ENCODE measurements at places on chromosomes 5 and 9. TPM values are rescaled to one million over a fixed set of nuclear protein-coding genes. Genes with fewer than 3 reads are reported as not detected.

The PTAR1 gene
- 42.1 TPM for total RNA-seq

The SLC25A46 gene
- 45.2 TPM for total RNA-seq

The PTPN3 gene
- total RNA-seq = 7.9 TPM

The ABO gene
- total RNA-seq = not detected

The PLPP7 gene
- 1.2 TPM for total RNA-seq

The TXNDC8 gene
- total RNA-seq = not detected

- no peaks in the 10 kb centered on the region for H3K4me1 ChIP-seq
- no peaks in the 10 kb centered on the region for H3K36me3 ChIP-seq
- no peak overlapping the region for H3K4me3 ChIP-seq
- DNase-seq = no peak
- peaks cover 4% of the 10 kb centered on the region for H3K27me3 ChIP-seq
- H3K27ac ChIP-seq = no peak overlapping the region
Measured at GRCh38 chr5:5929291-5930020, 448.9 kb downstream of the MED10 start.

DNA sequence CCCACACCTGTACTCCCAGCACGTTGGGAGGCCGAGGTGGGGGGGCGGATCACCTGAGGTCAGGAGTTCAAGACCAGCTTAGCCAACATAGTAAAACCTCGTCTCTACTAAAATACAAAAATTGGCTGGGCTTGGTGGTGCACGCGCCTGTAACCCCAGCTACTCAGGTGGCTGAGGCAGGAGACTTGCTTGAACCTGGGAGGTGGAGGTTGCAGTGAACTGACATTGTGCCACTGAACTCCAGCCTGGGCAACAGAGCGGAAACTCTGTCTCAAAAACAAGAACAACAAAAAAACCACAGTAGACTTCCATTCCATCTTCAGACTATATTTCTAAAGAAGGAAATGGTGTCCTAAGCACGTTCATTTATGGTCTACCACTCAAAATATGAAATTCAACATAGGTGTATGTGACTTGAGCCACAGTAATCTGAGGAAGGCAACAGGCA lies 14.2 kb upstream of the SERINC5 start:
- H3K4me1 ChIP-seq = peaks cover 9% of the 10 kb centered on the region
- H3K36me3 ChIP-seq = no peaks in the 10 kb centered on the region
- no peak for DNase-seq
- no peaks in the 10 kb centered on the region for H3K27me3 ChIP-seq
- H3K4me3 ChIP-seq = no peak overlapping the region

DNA sequence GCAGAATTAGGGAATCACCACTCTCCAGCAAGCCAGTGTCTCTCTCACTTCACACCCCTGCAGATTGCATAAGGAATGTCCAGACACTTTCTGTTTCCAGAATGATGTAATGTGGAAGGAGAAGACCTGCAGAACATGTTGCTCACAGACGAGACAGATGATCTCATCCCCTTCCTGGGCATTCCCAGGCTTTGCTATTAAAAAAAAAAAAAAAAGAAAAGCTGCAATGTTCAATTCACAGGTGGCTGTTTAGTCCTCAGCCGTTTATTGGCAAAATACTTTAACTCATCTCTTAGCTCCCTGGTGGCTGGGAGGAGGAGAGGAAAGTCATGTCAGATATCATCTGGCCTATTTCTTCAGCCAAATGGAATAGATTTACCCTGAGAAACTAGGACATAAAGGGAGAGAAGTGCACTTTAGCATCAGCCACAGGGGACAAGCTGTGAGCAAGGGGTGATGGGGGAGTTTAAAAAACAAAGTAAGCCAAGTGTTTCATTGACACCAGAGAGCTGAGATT lies 95.9 kb upstream of the TNC start:
- no peaks in the 10 kb centered on the region for H3K4me1 ChIP-seq
- DNase-seq = no peak
- no peak overlapping the region for H3K27ac ChIP-seq
- no peak overlapping the region for H3K4me3 ChIP-seq

- no peaks in the 10 kb centered on the region for H3K4me1 ChIP-seq
- no peaks in the 10 kb centered on the region for H3K36me3 ChIP-seq
- no peaks in the 10 kb centered on the region for H3K27me3 ChIP-seq
- H3K27ac ChIP-seq = no peak overlapping the region
Measured at GRCh38 chr5:13346401-13346800, 598.1 kb downstream of the DNAH5 start.

DNA sequence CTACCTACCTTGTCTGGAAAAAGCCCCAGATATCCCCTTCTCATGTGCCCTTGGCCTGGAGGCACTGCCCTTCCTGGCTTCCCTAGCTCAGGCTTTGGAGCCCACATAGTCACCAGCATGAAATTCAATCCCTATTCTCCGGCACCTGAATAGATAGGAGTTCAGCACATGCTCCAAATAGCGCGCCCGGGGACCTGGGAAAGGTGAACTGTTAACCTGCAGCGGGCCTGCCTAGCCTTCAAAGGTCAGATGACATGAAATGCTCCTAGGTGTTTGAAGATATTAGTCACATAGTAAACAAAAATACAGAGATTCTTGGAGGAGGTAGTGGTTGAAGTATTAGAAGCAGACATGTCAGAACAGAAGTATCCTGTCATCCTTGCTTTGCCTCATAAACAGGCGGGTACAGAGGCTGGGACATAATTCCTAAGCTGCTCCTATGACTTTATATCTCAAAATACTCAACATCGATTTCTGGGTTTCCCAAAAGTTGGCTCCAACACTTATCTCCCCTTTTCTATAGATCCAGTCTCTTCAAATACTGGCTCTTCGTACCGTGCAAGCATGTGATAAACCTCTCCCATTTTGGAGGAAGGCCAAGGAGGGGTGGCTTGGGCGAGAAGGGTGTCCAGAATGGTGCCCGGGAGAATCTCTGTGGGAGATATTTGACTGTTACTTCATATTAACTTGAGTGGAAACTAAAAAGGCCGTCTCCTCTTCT lies 88.0 kb upstream of the ANKH start:
- H3K27ac ChIP-seq = no peak overlapping the region
- H3K4me3 ChIP-seq = no peak overlapping the region
- H3K36me3 ChIP-seq = no peaks in the 10 kb centered on the region

GRCh38 chr5:156515121-156515520 lies 188.2 kb downstream of the SGCD start:
- H3K27ac ChIP-seq = no peak overlapping the region

DNA sequence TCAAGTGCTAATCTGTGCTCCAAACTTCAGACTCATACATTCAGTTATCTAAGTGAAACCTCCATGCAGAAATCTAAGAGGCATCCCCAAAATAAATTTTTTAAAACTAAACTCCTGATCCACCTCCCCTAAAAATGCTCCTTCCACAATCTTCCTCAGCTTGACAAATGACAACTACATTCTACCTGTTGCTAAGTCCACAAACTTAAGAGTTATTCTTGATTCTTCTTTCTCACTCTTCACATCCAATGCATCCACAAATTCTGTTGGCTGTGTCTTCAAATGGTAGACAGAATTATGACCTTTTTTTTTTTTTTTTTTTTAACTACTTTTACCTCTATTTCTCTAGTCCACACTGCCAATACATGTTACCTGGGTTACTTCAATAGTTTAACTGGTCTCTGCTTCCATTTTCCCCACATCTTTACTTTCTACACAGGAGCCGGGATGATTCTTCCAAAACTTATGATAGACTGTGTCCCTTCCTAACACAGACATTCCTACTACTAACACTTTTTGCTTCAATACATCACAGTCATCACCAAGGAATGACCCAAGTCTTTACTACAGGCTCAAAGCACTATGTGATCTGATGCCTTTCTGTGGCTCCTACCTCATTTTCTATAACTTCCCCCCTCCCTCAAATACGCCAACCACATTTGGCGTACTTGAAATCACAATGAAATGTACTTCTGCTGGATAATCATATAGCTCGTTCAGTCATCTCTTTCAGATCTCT lies 143.6 kb downstream of the PDE4D start:
- no peak overlapping the region for H3K27ac ChIP-seq
- no peak for DNase-seq
- H3K4me1 ChIP-seq = peaks cover 26% of the 10 kb centered on the region

Measured in HepG2 (cell line).